ENCODE measurements at places on chromosomes 5 and 9.

- DNase-seq, result no peak
Measured at GRCh38 chr5:56406838-56407237, 173.7 kb upstream of the ANKRD55 start.

DNA sequence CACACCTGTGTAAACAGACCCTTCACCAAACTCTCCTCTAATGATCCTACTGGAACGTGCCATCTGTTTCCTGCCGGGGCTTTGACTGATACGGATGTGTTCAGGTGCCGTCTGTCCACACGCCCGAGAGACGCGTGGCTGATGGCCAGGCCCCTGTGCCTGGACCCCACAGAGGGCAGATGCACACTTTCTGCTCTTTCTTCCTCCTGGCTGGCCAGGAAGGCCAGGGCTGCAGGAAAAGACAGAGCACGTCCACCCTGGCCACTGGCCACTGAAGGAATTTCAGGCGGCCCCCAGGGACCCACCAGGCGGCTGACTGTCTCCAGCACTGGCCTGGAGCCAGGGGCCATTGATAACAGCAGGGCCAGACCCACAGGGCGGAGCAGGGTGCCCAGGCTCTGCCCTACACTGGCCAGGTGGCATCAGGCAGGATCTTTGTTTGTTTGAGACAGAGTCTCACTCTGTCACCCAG lies 3.6 kb upstream of the ENG start:
- no peak for DNase-seq

DNA sequence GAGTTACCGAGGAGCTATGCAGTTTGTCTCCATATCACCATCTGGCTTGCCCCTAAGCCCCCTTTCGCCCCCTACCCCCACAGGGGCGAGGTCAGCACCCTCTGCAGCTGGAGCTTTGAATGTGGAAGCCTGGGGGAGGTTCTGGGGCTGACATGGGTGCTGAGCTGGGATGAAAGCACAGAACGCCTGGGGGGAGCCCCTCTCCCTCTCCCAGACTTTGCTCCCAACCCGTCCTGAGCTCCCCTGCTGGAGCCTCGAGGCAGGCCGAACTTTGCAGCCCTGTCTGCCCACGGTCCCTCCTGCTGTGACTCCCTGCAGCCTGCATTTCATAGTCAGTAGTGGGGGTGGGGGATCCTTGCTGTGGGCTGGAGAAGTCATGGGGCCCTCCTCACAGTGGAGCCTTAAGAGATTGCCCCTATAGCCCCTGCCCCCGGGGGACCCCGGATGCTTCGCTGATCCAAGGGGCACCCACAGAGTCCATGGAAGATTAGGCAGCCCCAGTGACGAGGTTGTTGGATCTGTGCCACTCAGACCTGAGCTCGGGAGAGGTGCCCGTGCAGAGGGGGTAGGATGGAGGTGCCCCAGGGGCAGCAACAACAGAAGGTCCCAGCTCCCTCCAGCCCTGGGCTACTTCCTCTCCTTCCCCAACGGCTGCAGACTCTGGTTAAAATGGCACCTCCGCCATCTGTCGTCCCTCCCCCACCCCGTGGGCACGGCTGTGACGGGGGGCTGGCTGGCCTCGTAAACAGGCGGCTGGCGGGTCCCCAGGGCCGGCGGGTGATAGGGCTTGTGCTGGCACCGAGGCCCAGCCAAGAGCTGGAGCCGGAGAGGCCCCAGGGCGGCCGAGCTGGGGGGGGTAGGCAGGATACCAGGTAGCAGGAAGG lies 162.0 kb downstream of the C9orf50 start:
- no peak for DNase-seq

- DNase-seq, result no peak
Measured at GRCh38 chr5:119031011-119031886, 39.6 kb upstream of the DMXL1 start.

DNA sequence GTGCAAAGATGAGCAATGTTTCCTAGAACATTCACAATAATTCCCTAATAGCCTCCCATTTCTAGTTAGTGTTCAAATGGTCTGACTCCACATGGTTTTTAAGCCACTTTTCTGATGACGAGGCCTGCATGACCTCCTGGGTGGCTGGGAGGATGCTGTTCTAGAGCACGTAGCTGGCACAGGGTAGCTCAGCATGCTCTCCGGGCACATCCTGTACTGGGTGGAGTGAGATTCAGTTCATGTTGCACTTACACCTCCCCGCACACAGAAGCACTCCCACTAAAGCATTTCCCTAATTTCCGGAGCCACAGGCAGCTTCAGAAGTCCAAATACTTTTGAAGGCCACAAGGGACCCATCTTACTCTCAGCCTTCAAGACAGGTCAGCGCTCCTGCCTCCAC lies 159.8 kb upstream of the LHFPL2 start:
- DNase-seq, result no peak

GRCh38 chr5:135710045-135710675 lies 124.3 kb upstream of the SLC25A48 start:
- no peak for DNase-seq

- no peak for DNase-seq
Measured at GRCh38 chr5:127307868-127308267, 17.3 kb downstream of the MEGF10 start.

- no peak for DNase-seq
Measured at GRCh38 chr5:34604119-34604675, 51.9 kb upstream of the RAI14 start.

DNA sequence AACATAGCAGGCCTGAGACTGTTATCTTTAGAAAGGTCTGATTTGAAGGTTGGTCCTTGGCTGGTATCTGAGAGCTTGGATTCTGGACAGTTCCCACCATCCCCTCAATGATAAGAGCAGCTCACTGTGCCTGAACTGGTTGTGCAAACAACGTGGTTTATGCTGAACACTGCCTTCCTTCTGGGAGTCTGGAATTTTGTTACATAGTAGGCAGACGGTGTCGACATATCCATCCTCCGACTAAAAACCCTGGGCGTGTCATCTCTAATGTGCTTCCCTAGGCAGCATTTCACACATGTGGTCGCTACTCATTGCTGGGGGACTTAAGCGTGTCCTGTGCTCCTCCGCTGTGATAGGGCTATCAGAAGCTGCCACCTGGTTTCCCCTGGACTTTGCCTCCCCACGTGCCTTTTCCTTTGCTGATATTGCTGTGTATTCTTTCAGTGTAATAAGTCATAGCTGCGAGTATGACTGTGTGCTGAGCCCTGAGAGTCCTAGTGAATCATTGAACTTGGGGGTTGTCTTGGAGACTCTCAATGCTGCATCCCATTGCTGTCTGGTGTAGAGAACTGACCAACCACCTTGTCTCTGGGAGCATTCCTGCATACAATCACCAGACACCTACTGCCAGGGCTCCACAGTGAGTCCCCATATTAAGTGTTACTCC lies 119.1 kb upstream of the TBC1D2 start:
- peak; percentile 96 for DNase-seq

DNA sequence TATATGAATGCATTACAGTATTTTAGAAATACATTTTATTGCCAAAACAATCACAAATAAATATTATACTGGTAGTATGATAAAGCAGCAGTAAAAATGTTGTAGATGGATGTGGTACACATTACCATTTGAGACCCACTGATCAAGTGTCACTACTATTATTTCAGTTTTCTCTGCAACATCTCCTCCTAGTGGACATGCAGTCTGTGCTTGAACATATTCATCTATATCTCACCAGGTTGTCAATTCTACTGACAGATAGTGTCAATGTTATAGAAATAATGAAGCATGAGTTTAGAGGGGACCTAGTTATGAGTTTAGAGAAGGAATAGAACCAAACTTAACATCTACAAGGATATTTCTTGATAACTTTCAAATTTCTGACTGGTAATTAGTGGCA lies 39.2 kb upstream of the ELOVL7 start:
- DNase-seq, result peak; percentile 7

GRCh38 chr5:77030097-77031071 lies at the start of gene AGGF1:
AGGF1 (plus strand) TSS chr5:77030404; CDS start chr5:77030767, 363 bp downstream.
- DNase-seq, result peak; percentile 93

DNA sequence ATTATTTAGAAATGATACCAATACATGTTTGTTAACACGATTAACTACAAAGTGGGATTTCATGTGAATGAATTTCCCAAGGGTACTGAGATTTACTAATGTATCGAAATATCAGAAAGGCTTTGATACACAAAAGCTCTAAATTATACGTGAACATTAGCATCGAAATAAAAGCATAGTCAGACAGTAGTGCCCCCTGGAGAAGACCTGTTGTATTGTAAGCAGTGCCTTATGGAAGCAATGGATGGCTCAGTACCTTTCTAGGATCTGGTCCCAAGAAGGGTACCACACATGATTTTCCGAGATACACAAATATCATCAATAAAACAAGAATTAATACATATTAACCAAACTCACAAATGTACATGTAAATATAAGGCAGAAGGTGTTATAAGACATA lies 153.8 kb downstream of the CDH12 start:
- no peak for DNase-seq

DNA sequence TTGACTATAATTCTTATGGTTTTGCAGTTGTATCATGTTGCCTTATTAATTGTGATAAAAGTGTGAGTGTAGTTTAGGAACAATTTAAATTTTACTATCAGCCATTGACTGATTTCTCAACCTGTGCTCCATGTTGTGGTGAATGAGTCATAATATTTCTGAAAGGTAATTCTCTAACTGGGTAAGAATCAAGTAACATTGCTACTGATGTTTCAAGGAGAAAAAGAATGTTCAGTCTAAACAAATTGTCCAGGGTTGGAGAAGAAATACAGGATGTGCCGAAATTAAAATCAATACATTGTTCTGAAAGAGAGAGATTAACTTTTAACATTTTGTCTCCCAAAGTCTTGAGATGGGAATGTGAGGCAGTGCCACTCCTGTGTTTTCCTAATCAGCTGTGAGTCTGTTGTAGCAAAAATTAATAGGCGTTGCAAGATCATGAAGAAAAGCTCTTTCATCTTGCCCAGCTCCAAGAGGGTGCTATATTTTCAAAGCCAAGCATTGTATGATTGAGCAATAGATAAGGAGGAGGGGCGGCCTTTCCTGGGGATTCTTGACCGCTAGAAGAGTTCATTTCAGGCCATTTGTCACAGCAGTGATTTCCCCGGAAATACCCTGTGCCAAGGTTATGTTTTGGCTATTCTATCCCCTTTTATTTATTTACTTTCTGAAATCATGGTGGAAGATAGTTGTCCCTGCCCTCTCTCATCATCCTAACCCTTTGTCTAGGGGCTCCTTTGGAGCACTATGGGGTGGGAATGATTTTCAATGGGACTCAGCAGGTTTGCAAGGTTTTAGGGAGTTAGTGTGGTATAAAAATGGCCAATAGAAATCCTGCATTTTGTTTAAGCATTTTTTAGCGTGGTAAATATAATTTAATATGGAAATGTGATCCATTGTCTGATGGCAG lies 151.6 kb downstream of the FOCAD start:
- peak; percentile 27 for DNase-seq

DNA sequence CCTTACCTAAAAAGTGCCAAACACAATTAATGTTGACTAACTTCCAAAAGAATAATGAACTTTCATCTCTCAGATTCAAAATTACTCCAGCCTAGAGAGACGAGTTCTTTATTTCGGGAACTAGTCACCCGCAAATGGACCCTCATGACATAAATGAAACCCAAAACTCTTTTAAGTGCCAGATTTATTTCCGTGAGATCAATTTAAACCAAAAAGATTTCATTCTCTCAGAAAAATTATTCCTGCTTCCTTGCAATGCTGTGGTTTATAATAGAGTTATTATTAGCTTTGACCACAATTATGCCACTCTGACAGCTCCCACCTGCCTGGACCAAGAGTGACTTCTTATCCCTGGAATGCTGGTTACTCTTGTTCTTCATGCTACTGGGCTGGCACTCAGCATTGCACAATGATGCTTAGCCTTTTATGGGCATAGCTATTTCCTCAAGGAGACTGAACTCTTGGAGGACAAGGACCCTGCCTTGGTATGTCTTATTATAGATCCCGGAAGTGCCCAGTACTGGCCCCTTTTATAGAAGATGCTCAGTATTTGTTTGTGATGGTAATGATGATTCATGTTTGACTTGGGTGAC lies 183.5 kb downstream of the SNX18 start:
- DNase-seq, result peak; percentile 100

DNA sequence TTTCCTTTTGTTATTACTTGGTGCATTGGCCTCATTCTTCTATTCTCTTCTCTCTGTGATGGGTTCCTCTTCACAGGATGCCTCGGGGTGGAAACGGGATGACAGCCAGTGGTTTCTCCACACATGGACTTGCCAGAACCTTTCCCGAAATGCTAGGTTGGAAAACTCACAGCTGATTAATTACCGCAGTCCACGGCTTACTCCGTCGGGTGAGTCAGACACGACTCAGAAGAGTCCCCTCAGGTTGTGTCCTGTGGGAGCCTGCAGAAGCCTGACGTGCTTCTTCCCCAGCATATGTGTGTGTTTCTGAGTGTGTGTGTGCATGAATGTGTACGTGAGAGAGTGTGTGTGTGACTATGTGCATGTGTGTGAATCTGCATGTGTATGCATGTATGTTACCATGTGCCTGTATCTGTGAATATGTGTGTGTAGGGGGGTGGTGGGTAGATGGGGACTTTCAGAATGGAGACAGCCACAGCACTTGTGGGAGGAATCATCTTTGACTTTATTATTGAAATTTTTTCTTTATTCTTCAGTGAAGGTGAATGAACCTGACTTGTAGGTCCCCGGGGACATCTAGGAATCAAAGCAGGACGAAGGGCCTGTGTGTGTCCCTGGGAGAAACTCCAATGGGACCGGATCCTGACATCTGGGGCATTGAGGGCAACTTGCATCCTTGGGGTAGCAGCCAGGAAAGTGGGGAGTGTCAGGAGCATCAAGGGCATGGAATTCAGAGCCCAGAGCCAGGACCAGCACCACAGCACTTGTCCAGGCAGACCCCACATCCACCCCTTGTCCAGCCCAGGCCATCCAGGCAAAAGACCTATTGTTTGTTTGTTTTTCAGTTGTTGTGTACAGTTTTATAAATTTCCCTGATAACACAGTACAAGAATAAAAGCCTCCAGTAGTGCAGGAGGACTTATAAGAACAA lies 21.9 kb upstream of the MED10 start:
- DNase-seq, result peak; percentile 62

GRCh38 chr9:37198039-37198729 lies 77.8 kb downstream of the ZCCHC7 start:
- no peak for DNase-seq

DNA sequence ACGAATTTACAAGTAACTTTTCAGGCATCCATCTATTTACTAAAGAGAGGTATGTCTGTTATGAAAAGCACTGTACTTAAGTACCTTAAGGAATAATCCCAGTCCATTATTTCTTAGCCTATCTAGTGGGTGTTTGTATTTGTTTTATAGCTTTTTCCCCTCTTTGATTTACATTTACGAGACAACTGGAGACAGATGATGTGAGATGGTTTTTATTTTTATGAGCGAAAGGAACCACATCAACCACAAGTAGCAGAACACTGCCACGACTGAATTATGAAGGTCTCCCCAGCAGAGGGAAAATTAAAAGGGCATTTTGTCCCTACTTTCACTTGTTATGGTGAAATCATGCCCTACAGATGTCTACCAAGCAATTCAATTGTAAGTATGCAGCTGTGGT lies 357.8 kb downstream of the NFIB start:
- no peak for DNase-seq

DNA sequence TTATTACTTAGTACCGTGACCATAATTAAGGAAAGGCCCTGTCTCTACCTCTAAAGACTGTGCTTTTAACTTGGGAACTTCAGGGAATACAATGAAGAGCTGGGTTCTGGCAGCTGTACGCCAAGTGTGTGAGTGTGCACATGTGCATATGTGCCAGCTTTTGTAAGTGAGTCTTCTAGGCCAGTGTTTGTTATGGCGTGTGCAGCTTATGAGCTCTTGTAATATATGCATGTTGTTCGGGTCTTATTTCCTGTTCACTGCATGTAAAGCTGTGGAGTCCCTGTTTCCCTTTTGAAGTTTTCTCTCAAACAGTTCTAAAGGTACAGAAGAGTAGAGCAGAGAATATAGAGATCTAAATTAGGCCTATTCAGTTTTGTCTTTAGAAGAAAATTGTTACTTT lies 30.5 kb downstream of the TGFBR1 start:
- DNase-seq, result no peak

GRCh38 chr9:136225366-136225747 lies 20.3 kb downstream of the QSOX2 start:
- DNase-seq, result no peak
